NCI-H1417 treated with DMSO at 0.1 percent for 48 hours (cell line): ENCODE measurements at places on chromosomes 5 and 9.

GRCh38 chr5:103602438-103602837, 39.8 kb upstream of the NUDT12 start:
- no peak for DNase-seq

DNA sequence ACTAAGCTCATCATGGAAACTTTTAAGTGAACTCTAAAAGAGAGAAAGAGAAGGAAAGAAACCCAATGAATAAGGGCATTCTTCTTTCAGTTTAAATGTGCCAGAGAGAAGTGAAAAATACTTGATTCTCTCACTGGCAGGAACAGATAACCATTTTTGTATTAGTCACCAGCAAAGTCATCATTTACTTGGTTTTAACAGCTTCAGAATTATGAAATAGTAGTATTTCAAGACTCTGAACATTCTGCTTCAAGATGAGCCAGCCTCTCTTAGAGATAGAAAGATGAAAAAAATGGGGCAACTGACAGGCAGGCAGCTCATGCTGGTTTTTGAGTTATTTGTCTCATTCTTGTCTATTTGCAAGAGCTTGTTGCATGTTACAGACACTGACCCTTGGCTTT, 103.5 kb downstream of the GCNT1 start:
- DNase-seq: no peak

- no peak for DNase-seq
These were observed 1485.7 kb upstream of the CDH9 start for GRCh38 chr5:28523888-28524635.

DNA sequence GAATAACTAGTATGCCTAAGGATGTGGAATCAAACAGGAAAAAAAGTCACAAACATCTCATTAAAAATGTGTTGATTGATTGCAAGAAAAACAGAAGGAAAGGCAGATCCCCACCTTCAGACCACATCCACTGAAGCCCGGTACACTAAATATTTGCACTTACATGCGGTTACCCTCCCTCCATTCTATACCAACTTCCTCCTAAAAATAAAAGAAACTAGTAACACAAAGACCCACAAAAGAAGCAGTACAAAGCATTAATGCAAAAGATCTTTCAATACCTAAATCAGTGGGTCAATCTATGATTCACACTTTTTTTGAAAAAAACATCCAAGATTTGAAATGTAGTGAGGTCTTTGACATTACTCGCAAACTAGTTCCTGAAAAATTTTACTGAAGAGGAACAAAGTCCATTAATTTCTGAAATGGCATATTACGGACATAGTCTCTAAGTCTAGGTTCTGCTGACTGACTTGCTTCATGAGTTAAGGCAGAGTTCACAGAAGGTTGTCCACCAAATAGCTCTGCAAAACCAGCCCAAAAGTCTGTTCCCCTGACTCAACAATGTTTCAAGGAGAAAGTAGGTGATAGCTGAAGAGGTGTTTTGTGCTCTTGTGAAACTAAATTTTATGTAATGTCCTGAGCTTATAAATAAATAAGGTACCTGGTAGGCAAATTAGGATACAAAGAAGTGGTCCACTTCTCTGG, 100.7 kb downstream of the PAM start:
- DNase-seq: no peak

DNA sequence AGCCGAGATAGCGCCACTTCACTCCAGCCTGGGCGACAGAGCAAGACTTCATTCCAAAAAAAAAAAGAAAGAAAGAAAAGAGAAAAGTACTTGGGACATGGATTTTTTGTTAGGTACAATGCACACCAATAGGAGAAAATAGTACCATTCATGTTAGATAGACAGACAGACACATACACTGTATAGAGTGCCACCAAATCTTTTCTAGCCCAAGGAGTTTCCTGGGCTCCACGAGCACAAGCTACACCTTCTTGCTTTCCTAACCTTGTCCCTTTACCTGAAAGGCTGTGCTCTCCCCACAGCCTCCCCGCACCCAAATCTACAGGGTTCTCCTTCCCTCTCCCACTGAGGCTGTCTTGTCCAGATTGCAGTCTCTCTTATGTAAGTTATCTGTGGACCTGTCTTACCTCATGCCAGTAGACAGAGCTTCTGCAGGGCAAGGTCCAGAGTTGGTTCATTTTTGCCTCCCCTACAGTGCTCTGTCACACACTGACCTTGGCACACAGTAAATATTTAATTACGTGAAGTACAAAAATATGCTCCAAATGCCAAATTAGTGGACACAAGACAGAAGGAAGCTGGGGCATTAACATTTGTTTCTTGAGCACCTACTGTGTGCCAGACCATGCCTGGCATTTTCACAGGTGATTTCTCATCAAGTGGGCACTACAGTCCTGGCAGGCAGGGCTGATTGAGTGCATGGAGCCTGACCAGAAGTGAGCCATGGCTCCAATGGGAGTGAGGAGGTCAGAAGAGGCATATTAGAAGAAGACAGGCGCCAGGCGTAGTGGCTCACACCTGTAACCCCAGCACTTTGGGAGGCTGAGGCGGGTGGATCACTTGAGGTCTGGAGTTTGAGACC, 5.9 kb downstream of the ALAD start:
- DNase-seq: no peak

GRCh38 chr5:74324556-74324955, 316.0 kb downstream of the ENC1 start:
- no peak for DNase-seq

DNA sequence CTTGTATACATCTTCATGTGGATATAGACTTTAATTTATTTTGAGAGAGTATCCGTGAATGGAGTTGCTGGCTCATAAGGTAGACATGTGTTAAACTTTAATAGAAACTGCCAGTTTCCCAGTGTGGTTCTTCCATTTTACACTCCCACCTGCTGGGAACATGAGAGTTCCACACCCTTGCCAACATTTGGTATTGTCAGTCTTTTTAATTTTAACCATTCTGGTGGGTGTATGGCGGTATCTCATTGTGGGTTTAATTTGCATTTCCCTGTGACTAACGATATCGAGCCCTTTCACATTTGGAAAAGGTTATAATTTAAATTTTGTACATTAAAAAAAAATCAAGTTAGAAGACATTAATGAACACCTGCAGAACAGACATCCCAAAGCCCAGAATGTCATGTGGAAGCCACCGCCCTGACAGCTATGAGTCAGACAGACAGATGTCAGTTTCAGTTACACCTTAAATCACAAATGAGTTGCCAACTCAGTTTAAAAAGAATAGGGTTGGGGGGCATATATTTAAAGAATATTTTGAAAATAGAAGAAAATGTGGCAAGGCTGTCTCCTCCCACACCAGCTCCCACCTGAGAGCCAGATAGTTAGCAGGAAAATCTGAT, 36.9 kb downstream of the ANKRD33B start:
- DNase-seq: no peak

DNA sequence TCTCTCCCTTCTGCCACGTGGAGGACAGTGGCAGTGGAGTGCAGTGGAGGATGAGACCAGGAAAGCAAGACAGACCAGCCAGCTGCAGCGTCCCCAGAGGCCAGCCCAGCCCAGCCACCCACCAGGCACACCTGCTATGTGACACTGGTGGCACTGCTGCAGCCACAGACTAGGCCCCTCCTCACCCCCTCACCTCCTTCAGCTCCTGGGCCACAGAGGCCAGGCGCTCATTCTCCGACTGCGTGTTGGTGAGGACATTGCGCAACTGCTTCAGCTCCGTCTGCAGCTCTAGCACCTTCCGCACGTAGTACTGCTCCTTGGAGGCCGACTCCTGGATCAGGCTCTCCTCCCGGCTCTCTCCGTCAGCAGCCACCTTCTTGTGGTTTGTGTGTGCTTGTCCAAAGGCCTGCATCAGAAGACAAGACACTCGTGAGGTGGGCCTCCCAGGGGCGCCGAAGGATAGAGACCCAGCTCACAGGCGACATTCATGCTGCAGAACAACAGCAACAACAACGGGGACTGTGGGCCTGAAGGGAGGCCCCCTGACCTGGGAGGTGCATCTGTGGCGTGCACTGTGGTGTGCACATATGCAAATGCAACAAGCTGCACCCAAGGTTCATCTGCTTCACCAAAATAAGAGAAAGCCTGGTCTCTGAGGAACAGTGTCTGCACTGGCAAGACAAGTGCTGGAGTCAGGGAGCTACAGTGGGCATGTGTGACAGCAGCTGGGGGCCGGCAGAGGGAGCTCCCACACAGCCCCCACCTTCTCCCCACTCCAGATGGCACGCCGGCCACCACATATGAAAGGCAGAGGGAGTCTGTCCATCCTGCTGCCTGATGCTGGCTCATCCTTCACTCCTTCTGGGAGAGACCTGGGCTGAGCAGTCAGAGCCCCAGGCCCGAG, 35.5 kb downstream of the BICD2 start:
- DNase-seq: no peak

DNA sequence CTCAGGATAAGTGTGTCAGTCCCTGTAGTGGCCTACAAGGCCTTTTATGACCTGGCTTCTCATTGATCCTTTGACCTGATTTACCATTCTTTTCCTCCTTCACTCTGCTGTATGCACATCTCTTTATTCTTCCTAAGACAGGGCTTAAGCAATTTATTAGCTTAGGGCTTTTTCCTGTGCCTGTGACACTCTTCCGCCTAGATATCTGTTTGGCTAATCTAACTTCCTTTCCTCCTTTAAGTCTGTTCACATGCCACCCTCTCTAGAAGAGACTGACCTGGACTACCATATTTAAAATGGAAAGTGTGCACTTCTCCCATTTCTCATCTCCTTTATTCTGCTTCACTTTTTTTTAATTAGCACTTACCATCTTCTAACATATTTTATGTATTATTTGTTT, 29.1 kb downstream of the FOCAD start:
- DNase-seq: no peak

GRCh38 chr9:36485647-36486328, 85.7 kb upstream of the RNF38 start:
- no peak for DNase-seq

GRCh38 chr5:73747696-73748380, 121.8 kb downstream of the ARHGEF28 start:
- DNase-seq: no peak

DNA sequence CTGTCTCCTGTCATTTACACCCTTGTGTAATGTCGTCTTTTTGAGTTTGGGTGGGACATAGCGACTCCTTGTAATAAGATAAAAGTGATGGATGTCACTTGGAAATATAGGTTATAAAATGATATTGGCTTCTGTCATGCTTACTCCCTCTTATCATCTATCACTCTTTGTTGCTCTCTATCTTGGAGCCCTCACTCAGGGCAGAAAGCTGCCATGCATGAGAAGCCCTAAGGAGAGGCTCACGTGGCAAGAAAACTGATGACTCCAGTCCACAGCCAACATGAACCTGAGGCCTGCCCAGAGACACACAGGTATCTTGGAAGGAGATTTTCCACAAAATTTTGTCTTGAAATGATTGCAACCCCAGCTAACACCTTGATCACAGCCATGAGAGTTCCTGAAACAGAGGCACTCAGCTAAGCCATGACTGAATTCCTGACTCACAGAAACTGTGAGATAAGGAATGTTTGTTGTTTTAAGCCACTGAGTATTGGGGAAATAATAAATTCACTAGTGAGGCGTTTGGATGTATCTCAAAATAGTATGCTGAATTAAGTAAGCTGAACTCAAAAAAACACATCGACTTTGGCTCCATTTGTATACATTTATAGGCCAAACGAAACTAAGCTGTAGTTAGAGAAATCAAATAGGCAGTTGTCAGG, 216.7 kb downstream of the CDH18 start:
- no peak for DNase-seq

- DNase-seq: no peak
These were observed 1049.9 kb upstream of the WWC1 start for GRCh38 chr5:167241436-167242067.

DNA sequence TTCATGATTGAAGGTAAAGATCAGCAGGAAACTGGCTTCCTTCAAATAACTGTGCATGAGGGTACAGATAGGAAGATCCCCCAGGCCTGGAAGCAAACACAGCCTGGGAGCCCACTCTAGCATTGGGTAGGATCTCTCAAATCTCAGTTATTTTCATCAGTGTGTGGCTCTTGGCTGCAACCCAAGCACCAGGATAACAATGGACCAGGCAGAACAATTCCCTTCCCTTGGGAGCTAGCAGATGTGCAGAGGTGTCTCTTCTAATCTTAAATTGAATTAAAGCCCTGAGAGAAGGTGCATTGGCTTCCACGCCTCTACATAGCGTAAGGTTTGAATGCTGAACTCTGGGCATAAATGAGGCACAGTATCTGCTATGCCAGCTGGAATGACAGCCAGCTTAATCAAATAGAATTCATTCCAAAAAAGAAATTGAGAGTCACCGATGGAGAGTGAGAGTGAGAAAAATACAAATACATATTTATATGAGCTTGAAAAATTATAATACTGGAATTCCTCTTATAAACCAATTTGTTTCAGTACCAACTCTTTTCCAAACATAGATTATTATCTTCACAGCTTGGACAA, 957.3 kb downstream of the CDH12 start:
- DNase-seq: no peak

- no peak for DNase-seq
These were observed 326.7 kb downstream of the PLK2 start for GRCh38 chr5:58133216-58133615.

GRCh38 chr5:132466433-132467286, 23.9 kb downstream of the IRF1 start:
- no peak for DNase-seq

DNA sequence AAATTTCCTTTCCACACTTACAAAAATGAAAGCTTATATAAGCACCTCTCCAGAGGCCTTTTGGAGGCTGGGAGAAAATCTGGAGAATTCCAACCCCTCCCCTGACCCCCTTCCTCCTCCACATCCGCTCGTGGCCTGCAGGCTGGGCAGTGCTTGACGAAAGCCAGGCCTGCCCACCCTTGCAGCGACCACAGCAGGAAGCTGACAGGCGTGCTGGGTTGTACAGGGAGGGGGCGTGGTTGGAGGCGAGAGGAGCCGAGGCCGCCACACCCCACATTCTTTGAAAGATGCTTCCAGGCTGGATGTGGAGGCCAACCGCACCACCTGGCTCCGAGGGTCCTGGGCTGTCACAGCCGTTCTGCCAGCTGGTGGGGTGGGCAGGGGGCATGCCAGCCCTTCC, 47.8 kb upstream of the IER5L start:
- no peak for DNase-seq

DNA sequence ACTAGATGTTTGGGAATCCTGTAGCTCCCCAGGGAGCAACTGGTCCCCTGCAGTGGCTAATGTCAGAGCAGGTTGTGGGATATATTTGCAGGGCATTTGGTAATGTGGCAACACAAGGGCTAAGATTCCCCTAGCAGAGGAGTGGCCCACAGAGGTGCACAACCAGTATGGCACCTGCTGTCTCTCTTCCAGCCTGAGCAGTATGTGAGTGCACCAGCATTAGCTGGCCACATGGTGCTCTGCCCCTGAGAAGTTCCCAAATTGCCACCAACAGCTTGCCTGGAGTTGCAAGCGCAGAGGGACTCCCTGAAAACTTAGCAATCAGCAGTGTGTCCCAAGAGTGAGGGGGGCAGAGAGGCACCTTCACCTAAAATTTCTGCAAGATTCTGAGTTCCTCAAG, 53.2 kb upstream of the SNCAIP start:
- DNase-seq: no peak

- DNase-seq: no peak
These were observed 7.5 kb downstream of the TDRD7 start for GRCh38 chr9:97419309-97419867.
